Activated T-helper 1 cell treated with Interleukin-2 at 50 U/mL for 16 hours (primary cell): ENCODE measurements at places on chromosomes 12 and 14.

- no peak for DNase-seq
Observed at GRCh38 chr12:6468283-6468575, 2.2 kb downstream of the VAMP1 start.

- no peak for DNase-seq
Observed at GRCh38 chr12:21828779-21829178, 54.3 kb upstream of the KCNJ8 start.

DNA sequence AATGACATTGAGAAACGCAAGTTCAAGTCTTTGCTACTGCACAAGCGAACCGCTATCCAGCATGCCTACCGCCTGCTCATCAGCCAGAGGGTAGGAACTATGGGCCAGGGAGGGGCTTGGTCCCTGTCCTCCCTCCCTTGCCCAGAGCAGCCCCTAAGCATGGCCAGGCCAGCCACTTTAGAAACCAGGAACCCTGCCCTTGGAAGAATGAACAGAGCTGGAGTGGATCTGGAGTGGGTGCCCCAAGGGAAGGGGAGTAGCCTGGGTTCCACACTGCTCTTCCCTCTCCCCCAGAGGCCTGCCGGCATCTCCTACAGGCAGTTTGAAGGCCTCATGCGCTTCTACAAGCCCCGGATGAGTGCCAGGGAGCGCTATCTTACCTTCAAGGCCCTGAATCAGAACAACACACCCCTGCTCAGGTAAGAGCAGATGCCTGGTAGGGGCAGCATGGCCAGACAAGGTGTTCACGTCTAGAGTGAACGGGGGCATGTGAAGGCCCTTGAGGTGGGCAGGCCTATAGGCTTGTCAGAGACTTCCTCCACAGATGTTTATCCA, 55.8 kb downstream of the TPCN1 start:
- DNase-seq: no peak

DNA sequence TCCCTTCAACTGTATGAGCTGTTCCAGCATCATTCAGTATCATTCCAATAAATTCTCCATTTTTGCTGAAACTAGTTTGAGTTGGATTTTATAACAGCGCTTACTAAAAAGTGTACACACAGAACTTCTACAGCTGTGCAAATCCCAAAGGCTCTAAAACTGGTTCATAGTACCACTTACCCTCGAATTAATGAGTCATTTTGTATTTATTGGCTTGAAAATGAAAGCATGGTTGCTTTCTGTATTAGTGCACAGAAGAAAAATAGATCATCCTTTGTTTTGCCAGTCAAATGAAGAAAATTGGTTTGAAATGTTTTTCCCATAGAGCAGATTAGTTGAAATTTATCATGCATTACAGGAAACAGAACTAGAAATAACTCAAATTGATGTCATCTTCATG, 268.3 kb upstream of the CPNE8 start:
- no peak for DNase-seq

GRCh38 chr14:93155667-93156066, 29.0 kb downstream of the MOAP1 start:
- DNase-seq: no peak

DNA sequence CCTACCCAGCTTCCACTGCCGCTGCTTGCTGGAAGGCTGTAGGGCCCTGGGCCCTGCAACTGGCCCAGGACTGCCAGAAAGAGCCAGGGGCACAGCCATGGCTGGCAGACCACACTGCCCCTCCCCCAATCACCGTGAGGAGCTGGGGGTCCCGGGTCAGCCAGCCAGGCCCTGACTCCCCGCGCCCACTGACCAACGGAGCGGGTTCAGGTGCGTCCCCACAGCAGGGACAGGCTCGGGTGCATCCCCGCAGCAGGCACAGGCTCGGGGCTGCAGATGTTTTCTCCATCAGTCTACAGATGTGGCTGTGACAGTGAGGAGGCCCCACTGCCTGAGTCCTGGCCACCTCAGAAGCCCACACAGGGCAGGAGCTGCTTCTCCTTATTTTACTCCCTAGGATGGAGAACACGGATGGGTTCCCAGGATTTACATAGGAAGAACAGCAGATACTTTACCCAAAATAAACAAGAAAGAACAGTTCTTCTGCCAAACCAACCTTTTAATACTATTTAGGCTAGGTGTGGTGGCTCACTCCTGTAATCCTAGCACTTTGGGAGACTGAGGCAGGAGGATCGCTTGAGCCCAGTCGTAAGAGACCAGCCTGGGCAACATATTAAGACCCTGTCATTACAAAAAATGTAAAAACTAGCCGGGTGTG, 61.1 kb downstream of the TESC start:
- DNase-seq: no peak

DNA sequence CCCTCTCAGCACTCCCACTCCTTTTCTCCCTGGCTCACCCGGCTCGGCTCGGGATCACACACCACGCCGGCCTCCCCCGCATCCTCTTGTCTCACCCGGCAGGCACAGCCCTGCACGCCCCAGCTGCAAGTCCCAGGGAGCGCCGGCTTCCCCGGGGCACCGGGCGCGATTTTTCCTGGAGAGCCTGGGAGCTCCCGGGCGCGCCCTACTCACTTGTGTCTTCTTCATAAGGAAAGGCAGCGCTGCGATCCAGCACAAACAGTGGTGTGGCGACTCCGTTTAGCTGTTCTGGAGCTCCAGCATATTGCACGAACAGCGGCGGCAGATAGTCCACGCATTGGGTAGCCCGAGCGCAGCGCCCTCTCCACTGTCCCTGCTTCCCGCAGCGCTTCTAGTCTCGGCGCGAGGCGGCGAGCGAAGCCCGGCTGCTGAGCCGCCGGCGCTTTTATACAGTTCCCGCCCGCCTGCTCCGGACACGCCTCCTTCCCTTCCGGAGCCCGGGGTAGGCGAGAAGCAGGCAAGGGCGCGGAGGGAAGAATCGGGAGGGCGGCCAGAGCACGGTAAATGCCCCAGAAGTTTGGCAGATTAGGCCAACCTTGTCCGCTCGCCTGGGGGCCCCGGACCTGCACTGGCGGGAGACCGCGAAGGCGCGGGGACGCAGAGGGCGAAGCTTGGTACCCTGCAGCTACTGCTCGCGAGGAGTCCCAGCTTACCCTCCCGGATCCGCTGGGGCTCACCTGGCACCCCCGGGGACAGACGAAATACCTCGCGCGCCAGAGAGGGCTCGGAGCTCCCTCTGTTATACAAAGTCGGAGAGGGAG, at the start of gene KITLG:
Gene KITLG, minus strand, starts transcription at position 421 of the 821 bp plus-strand sequence. Its CDS starts 193 bp downstream, at position 228.
- no peak for DNase-seq

DNA sequence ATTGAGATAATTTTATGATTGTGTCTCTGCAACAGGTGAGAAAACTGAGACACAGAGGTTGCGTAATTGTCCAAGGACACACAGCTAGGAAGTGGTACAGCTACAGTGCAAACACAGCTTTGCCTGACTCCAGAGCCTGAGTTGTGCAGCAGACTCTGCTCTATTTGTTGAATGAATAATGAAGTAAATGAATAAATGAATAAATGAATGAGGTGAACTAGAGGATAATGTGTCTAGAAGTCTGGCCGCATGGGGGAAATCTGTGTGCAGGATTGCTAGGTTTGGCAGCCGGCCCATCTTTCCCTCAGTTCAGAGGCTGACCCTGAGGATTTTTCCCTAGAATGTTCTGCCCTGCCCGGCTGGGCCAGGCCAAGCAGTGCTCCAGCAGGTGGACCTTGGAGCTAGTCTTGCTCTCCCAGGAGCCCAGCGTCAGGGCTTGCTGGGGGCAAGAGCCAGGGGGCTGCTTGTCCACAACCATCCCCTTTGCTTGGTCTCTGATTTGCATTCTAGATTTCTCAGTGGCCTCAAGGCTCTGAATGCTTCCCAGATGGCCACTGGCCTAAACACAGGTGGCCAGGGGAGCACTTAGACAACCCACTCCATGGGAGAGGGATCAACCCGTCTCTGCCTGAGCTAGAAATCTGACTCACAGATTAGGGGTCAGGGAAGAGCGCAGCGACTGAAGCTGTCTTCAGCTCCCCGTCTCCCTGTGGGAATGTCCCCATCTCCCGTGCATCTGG, 225.2 kb downstream of the C12orf75 start:
- DNase-seq: no peak

DNA sequence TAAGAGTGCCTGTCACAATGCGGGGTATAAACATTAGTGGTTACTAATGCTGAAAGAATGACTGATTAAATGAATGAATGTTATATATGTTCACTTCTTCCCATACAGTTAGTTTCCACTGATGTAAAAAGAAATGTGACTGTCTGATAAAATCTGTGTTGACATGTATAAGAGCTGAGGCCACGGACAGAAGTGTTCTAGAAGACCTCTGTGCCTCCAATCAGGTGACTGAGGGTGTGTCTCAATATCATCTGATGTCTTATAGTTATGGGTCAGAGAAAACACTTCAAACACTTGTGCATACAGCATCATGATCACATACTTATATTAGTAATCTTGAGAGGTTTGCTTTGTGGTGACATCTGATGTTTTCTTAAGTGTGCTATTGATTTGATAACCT, 183.4 kb downstream of the TTC7B start:
- DNase-seq: no peak

DNA sequence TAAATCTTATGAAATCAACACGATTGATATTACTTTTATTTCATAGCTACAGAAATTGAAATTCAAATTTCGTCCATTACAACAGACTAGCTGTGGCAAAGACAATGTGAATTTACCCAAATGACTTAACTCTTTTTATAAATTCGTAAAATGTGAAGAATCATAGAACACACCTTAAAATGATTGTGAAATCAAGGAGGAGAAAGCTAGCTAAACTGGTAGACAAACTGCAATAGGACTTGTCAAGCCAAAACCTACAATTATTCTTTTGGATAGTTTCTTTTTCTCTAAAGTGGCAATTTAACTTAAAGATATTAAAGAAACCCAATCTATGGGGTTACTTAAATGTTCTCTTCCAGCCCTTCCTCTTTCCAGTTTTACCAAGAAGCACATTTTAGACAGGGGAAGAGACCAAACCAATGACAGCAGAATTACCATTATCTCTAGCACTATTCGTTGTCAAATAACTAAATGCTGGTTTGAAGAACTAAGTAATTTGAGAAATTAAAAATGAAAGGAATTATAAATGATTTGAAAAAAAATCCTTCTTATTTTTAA, 807 bp upstream of the SLC16A7 start:
- DNase-seq: no peak
